ENCODE measurements at places on chromosomes 6 and 20.

- DNase-seq = no peak
Measured at GRCh38 chr6:87366072-87366827, 21.6 kb downstream of the C6orf163 start.

- no peak for DNase-seq
Measured at GRCh38 chr6:54048782-54049181, 62.5 kb upstream of the MLIP start.

- DNase-seq = peak; percentile 33
Measured at GRCh38 chr6:149317644-149318571, at the start of gene TAB2. TAB2 (plus strand) TSS chr6:149317712; CDS start chr6:149369998, 52,286 bp downstream.

GRCh38 chr20:61510778-61511330 lies 258.8 kb downstream of the CDH4 start:
- DNase-seq = no peak

DNA sequence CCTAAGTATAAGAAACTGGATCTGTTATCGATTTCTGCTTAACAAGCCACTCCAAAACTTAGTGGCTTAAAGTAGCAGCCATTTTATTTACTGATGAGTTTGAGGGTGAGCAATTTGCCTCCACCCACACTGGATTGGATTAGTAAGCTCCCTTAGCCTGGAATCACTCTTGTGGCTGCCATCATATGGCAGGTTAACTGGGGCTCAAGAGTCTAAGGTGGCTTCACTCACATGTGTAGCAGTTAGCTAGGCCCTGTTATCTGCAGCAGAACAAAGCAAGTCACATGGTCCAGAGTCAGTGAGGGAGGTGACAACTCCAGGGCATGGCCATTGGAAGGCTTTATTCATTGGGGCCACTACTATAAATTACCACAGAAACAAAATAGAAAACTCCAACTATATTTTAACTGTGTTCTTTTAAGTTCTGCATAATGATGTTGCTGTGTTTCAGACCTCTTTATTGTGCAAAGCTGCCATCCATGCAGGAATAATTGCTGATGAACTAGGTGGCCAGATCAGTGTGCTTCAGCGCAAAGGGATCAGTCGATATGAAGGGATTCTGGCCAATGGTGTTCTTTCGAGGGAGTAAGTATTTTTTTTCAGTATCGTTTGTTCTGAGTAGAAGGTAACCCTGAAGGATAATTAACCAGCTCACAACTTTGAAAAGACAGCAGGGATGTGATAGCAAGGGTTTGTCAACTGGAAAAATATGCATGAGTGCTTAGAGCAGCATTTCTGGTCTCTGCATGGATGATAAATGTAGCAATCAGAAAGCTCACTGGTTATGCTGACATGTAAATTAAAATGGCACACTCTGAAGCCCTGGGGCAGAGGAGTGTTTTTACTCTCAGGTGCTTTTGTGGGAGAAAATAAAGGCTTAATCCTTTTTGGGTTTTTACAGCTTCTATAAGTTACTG lies 49.6 kb downstream of the DCBLD1 start:
- DNase-seq = no peak
